ENCODE measurements at places on chromosomes 1 and 21. TPM values are rescaled to one million over a fixed set of nuclear protein-coding genes. Genes with fewer than 3 reads are reported as not detected.

Gene GBP7
- total RNA-seq: not detected

Gene FOXD3
- 33.7 TPM for total RNA-seq

Gene METTL18
- 6.0 TPM for total RNA-seq

Gene CELA3A
- not detected for total RNA-seq

Gene FCRL1
- not detected for total RNA-seq

- no peak for DNase-seq
These were observed 704.3 kb upstream of the ADAMTS5 start for GRCh38 chr21:27671207-27671606.
